Hepatocyte (in vitro differentiated cells): ENCODE measurements at places on chromosomes 2 and 18. TPM values are rescaled to one million over a fixed set of nuclear protein-coding genes. Genes with fewer than 3 reads are reported as not detected.

DNA sequence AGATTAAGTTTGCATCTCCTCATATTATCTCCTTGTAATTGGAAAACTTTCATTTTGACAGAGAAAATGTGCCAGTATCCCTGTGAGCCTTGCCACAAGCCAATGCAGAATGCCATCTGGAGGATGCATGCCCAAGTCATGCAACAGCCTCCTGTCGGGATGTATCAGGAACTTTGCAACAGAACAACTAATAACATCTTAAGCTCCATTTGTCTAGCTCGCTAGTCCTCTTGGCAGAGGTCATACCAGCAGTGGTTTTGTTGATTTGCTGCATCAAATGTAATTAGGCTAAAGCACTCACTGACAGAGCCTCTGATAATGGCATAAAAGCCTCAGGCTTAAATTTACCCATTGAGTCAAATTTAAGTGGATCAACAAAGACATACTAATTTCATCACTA lies 125.8 kb downstream of the UBE2E3 start:
- DNase-seq, result no peak

- DNase-seq, result peak; percentile 80
These were observed at the start of gene TACR1 for GRCh38 chr2:75199428-75200011. Gene TACR1 (minus strand): TSS chr2:75199520. CDS start chr2:75198934, 586 bp downstream.

Gene GPR75
- 1.00 and 1.5 TPM in 2 replicates for total RNA-seq

GRCh38 chr2:113156278-113157117 lies 17.3 kb upstream of the PSD4 start:
- no peak for DNase-seq

DNA sequence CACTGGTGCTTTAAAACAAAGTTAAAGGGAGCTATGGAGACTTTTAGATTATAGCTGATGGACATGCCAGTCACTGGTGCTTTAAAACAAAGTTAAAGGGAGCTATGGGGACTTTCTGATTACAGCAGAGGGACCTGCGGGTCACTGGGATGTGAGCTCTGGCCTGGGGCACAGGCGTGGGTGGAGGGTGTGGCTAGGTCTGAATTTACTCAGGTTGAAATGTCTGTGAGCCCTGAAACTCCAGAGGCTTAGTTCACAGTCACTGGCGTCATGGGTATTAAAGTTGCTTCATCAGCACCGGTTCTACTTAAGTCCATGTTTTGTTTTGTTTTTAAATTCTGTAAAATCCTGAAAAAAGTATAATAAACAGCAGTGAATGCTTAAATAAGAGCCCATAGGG lies 49.0 kb upstream of the TMEM18 start:
- no peak for DNase-seq

Gene IL18RAP
- total RNA-seq, result 0.40 and 0.80 TPM in 2 replicates

DNA sequence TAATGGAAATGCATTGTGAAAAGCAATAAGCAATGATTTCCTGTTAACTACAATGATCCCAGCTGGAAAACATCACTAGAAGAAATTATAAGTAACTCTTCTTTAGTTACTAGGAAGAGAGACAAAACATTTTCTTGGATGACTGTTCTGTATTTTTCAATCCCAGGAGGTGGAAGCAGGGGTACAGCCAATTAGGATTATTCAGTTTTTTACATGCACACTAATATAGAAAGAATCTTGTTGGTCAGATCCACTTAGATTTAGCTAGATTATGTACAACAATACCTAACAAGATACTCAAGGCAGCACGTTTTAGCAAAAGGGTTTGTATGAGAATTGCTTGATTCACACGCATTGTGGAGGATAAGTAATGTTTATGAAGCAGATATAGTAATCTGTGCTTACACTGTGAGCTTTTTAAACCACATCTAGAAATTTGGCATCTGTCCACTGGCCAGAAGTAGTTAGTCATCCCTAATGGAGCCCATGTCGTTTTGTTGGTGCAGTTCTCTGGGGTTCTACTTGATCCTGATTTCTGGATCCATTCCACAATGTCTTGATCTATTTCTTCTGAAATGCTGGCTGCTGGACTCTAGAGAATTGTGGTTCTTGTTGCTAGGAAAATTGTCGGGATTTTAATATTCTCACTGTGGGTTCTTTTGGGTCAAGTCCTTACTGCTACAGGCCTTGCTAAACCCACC lies 199.7 kb downstream of the ADCYAP1 start:
- no peak for DNase-seq

DNA sequence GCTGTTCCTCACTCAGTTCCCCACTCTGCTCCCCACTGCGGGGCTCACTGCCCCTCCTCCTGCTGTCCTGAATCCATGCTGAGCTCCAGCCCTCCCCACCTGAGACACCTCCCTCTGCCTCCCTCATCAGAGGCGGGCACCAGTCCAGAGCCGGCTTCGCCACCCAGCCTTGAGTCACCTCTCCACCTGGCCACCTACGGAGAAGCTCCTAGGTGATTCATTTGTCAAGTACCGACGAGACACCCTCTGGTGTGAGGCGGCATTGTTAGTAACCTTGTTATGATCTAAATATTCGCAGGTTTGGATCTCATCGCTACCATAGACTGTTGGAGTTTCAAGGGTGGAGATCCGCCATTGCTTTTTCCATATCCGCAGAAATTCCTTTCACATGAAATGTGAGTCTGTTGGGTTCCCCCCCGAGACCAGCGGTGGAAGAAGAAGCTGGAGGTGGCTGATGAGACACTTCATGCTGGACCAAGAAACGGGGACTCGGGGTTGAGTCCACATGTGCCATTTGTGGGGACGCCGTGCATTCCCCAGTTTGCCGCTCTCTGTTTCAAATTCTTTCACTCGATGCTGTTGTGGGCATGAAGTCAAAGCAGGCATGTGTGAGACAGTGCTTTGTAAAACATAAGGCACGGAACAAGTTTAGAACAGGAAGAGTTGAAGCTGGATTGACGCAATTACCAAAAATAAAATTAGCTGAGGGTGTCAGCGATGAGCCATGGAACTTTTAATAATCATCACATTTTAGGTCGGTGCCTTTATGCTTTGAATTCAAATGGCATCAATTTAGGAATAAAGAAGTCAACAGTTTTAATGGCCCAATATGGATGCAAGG lies 259.8 kb upstream of the HDAC4 start:
- no peak for DNase-seq

DNA sequence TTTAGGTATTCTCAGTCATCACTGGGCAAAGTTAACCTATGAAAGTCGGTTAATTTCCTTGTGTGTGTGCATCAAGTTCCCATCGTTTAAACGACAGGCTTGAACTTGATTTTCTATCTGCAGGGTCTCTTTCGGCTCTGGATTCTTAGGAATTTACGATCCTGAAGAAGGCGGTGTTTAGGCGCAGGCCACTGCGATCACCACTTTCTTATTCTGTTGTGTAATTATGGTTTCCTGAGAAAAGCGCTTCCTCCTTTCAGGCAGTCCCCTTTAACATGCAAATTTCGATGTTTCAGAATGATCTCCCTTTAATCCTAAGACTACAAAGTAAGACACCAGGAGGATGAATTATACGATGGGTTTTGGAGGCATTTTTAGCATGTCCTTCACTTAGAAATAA lies 27.9 kb upstream of the MBP start:
- DNase-seq, result no peak

DNA sequence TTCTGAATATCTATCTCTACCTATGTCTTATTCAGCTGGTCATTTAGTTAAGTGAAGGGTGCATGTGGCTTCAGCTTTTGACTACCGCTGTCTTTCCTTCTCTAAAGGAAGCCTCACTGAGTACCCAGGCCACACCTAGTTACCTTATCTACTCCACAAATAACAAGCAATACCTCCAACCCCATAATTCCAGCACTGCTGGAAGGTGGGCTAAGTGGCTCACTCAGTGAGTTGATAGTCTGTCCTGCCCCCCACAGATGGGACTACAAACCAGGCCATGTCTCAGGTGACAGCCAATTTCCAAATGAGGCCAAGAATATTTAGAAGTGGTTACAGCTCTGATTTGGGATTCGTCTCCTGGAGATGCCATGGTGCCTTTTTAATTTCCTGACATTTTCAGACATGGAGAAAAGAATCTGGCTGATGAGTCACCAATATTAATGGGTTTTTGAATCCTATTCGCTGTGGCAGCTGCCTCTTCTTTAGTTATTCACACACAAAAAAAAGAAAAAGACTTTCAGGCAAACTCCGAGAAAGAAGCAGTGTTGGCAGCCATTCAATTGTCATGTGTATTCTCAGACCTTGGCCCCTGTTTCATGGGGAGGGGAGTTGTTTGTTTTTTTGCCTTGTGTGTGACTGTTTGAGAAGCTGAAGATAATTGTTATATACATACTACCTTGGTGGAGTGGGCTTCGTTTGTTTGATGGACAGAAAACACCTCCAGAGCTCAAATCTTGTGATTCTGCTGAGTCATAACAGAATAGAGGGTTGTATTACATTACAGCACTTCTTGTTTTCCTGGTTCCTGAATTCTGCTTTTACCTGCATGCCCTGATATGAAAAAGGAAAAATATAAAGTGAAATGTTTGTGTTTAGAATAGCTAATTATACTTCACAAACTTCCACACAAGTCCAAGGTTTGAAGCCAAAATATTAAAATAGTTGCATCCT lies 64.2 kb downstream of the SCG2 start:
- peak; percentile 28 for DNase-seq

Gene CYP26B1
- total RNA-seq, result 5.2 and 6.5 TPM in 2 replicates

Gene EMILIN2
- total RNA-seq, result 10.6 and 11.9 TPM in 2 replicates
